ENCODE measurements at places on chromosomes 16 and 17.

- DNase-seq = no peak
Measured at GRCh38 chr17:3688027-3688553, 7.9 kb downstream of the P2RX5 start.

- no peak for DNase-seq
Measured at GRCh38 chr17:27343977-27344607, 50.2 kb downstream of the WSB1 start.

DNA sequence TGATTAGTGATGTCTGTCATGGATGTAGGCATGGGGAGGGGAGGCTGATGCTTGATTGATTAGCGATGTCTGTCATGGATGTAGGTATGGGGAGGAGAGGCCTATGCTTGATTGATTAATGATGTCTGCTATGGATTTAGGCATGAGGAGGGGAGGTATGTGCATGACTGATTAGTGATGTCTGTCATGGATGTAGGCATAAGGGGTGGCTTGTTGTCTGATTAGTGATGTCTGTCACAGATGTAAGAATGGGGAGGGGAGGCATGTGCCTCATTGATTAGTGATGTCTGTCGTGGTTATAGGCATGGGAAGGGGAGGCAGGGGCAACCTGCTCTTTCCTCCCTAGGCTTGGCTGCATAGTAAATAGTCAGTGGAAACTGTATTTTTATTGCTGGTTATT lies 409.4 kb downstream of the HAPSTR1 start:
- no peak for DNase-seq

DNA sequence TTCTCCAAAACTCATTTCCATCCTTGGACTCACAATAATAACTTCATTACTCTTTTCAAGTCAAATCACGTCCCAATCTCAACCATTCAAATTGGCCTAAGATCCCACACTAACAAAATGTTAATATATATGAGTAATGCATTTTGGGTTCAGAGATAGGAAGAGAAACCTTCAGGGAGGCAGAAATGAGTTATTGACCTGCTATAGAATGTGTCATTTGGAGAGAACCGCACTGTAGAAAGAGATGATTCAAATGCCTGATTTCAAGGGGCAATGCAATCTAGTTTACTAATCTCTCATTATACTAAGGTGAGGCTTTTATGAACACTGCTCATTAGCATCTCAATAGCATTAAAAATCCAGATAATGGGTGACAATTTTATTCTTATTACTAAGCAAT lies 1595.0 kb upstream of the GOT2 start:
- no peak for DNase-seq

DNA sequence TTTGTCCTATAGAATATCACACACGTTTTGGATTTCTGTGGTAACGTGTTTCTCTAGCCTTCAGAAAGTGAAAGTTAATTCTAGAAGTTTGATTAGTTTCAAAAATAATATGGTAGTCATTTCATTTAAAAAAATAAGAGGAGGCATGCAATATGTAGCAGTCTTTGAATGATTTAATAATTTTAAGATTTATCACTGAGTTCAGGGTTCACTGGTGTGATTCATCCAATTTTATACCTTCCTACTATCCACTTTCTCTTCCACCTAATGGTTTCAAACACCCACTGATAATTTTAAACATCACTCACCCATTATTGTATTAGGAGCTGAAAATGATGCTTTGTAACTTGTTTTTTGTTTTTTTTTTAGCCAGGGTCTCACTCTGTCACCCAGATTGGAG lies 42.3 kb downstream of the CMC2 start:
- DNase-seq = no peak

DNA sequence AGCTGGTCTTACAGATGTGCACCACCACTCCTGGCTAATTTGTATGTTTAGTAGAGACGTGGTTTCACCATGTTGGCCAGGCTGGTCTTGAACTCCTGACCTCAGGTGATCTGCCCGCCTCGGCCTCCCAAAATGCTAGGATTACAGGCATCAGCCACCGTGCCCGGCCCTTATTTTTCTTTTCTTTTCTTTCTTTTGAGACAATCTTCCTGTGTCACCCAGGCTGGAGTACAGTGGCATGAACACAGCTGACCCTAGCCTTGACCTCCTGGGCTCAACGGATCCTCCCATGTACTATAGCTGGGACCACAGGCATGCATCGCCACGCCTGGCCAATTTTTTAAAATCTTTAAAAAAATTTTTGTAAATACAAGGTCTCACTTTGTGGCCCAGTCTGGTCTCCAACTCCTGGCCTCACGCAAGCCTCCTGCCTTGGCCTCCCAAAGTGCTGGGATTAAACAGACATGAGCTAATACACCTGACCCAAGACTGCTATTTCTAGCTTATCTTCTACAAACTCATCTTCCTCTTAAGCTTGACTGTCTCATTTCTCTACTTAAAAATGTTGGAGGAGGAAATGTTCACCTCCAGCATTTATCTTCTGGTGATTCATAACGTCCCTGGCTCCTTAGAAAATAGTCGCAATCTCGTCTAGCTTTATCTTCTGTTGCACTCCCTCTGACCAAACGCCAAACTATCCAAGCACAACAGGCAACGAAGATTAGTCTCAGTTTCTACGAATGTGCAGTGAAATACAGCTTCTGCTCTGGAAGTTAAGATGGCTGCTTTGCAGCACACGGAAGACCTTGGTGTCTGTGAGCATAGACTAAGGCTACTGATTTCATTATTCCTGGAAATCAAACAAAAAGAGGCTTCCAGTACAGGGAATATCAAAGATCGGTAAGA lies 8.2 kb upstream of the TMEM94 start:
- DNase-seq = no peak

GRCh38 chr16:13453938-13454553 lies 465.9 kb upstream of the ERCC4 start:
- DNase-seq = peak; percentile 19

DNA sequence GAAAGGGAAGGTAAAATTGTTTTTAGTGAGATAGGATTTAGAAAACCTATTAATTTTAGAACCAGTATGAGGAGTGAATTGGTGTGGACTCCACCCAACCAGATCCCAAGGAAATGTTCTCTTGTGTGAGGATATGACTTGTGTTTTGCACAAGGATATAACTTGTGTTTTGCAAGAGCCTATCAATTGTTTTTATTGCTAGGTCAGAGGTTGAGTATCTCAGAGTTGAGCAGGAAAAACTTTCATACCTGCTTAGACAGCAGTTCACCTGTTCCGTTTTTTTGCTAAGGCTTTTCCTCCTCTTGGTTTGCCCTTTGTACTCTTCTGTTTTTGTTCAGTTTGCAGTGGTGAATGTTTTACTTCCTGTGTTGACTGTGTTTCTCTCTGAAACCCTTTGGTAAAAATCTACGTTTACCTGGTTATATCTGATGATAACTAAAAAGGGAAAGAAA lies 5.1 kb downstream of the NBR1 start:
- DNase-seq = no peak

DNA sequence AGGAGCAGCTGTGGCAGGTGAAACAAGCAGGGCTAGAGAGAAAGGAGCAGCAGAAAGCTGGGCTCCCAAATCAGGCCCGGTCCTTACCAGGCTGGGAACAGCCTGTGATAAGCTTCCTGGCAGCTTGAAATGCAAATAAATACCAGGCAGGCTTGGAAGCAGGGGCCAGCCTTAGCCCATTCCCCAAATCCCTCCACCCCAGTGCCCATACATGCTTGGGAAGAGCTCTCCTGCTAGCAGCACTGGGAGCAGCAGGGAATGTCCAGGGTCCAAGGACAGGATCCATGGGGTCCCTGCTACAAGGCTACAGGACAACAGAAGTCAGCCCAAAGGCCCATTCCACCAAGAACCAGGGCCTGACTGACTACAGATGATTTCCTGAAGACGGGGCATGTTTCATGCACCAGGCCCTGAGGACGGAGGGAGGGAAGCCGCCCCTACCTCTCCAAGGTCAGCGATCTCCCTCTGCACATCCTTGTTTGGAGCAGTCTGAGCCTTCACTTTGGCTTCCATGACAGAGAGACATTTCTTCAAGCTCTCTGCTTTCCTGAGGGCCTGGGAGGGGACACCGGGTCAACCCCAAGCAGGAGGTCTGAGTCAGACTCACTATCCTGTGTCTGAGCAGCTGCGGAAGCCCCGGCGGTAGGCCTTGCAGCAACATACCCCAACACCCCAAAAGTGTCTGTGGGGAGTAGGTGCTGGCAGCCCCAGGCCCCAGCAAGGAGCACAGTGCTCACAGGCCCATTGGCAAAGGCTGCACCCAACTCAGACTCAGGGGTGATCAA lies 2.6 kb upstream of the EXOSC6 start:
- no peak for DNase-seq

GRCh38 chr17:78599419-78599818 lies 22.2 kb upstream of the DNAH17 start:
- DNase-seq = no peak

GRCh38 chr17:36721560-36722120 lies 120.3 kb downstream of the MRM1 start:
- no peak for DNase-seq

GRCh38 chr17:31013844-31014243 lies 43.0 kb downstream of the RNF135 start:
- DNase-seq = no peak

DNA sequence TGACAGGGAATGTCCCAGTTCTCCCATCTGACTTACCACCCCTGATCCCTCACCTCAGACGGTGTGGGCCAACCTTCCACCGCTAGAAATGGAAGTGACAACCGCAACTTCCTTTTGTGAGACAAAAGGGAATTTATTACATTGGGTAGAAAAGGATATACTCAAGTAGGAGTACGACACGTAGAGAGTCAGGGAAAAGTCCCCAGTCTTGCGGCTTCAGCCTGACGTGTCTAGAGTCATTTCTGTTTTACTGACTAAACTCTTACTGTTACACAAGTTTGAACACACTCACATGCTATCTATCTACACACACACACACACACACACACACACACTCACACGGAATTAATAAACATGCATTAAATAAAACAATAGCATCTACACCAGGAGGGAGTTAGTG lies 178.9 kb downstream of the COPRS start:
- DNase-seq = no peak

- DNase-seq = no peak
Measured at GRCh38 chr16:28161626-28162025, 50.1 kb downstream of the XPO6 start.

GRCh38 chr17:33447090-33447489 lies 154.0 kb upstream of the ASIC2 start:
- no peak for DNase-seq

DNA sequence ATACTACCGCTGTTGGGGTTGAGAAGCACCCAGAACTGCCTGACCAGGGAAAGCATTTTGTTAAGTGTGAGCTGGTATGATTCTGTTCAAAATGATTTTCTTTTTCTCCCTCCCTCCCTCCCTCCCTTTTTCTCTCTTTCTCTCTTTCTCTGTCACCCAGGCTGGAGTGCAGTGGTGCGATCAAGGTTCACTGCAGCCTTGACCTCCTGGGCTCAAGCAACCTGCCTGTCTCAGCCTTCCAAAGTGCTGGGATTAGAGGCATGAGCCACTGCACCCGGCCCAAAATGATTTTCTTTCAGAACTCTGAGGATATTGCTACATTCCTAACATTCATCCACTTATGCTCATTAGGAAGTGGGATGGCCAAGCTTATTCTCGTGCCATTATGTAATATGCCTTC lies 41.3 kb downstream of the SLC47A1 start:
- DNase-seq = no peak

- no peak for DNase-seq
Measured at GRCh38 chr16:1818204-1818872, 8.3 kb downstream of the HAGH start.

DNA sequence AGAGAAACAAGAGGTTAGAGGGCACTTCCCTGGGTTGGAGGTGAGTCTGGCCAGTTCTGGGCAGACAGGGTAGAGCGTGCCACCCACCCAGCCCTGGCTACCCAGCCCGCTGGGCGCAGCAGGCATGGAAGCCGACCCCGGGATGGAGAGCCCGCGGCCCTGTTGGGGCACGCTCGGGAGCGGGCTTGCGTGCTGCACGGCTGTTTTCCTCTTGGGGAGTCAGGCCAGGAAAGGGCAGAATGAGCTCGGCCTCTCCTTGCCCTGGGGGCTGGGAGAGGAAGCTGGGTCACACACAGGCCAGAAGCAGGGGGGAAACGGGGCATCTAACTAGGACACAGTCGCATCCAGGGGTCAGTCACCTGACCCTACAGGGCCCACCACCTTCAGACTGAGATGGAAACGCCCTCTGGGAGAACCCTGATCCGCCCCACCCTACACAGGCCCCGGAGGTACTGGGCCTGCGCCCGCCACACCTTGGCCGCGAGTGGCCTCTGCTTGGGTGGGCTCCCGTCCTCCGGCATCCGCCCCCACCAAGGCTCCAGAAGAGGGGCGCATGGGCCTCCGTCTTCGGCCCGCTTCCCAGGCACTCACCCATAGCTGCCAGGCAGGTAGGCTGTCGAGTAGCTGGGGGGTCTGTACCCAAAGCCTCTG lies 1.2 kb downstream of the SOX15 start:
- no peak for DNase-seq

GRCh38 chr17:58446086-58446485 lies 28.8 kb upstream of the RNF43 start:
- no peak for DNase-seq

- DNase-seq = no peak
Measured at GRCh38 chr16:31228206-31228605, 11.3 kb upstream of the PYDC1 start.

GRCh38 chr17:10754109-10754508 lies 24.3 kb upstream of the TMEM220 start:
- peak; percentile 26 for DNase-seq

- DNase-seq = no peak
Measured at GRCh38 chr17:4940555-4941318, 669 bp downstream of the RNF167 start.

DNA sequence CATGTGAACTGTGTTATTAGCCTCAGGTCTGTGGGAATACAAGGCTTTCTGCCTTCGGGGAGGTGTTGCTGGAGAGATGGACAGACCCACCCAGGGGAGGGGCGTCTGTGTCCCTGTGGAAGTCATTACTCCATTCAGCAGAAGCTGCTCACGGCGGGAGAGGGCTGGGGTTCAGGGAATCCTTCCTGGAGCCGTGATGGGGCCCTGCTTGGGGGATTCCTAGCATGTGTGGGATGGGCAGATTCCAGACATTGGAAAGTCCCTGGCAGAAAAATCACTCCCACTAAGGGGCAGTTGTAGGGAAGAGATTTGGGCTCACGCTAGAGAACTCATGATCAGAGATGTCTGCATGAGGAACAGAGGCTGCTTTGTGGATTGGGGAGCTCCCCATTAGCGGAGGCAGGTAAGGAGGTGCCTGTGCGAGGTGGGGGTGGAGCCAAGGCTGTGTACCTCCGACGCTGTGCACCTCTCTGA lies 56.3 kb upstream of the IL34 start:
- no peak for DNase-seq

GRCh38 chr17:78305801-78306200 lies 54.1 kb downstream of the SOCS3 start:
- no peak for DNase-seq
